ENCODE measurements at places on chromosomes 2 and 18.

DNA sequence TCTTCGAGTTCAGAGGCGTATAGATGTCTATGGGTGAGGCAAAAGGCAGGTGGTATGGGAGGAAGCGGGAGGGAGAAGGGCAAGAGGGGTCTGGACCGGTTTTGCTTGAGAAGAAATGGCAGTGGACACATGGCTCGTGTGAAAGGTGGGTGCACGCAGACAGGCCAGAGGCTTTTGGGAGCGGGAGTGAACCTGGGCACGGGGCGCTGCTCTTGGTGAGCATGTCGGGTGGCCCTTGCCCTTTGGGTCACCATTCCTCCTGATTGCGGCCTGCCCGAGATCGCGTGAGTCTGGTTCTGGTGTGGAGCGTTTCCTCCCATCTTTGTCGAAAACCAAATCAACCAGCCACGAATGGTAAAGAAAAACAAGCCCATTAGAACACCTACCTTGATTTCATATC, 12.6 kb downstream of the LDLRAD4 start:
- DNase-seq = no peak

GRCh38 chr2:204336153-204336744, 209.0 kb upstream of the PARD3B start:
- DNase-seq = no peak

DNA sequence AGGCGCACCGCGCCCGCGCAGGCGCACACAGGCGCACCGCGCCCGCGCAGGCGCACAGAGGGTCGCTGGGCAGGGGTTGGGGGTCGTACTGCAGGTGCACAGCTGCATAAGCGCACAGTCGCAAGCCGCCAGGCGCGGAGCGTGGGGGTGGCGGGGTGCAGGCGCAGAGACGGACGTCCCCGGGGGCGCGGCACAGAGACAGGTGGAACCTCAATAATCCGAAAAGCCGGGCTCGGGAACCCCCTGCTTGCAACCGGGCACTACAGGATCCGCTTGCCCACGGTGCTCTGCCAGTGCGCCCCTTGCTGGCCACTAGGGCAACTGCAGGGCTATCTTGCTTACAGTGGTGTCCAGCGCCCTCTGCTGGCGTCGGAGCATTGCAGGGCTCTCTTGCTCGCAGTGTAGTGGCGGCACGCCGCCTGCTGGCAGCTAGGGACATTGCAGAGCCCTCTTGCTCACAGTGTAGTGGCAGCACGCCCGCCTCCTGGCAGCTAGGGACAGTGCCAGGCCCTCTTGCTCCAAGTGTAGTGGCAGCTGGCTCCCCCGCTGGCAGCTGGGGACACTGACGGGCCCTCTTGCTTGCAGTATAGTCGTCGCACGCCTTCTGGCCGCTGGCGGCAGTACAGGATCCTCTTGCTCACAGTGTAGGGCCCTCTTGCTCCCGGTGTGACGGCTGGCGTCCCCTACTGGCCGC, 34.9 kb downstream of the FAM110C start:
- no peak for DNase-seq

- DNase-seq = no peak
Observed at GRCh38 chr2:18662689-18663088, 73.3 kb upstream of the NT5C1B start.

Data from activated naive CD8-positive, alpha-beta T cell treated with anti-CD3 and anti-CD28 coated beads, Interleukin-2, amount 50 U/mL, for 16 hours (primary cell).